Calu3 (cell line): ENCODE measurements at places on chromosomes 5 and 9.

GRCh38 chr5:1867815-1868143 lies 14.9 kb downstream of the IRX4 start:
- DNase-seq: no peak

- no peak for DNase-seq
Measured at GRCh38 chr9:116504081-116504480, 183.0 kb upstream of the TRIM32 start.

DNA sequence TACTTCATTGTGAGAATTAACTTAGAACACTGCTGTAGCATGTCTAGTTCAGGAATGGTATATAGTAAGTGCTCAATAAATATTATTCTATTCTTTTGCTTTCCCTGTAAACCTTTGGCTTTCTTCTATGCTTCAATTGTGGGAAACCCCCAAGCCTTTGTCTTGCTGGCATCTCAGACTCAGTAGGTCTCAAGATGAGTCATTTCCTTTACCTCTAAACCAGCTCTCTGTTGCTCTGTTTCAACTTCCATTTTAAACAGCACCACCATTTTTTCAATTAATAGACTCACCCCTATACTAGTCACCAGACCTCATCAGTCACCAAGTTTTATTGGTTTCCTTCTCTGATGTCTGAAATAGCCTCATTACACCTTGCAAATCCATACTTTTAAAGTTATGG lies 43.5 kb downstream of the DMAC1 start:
- no peak for DNase-seq

DNA sequence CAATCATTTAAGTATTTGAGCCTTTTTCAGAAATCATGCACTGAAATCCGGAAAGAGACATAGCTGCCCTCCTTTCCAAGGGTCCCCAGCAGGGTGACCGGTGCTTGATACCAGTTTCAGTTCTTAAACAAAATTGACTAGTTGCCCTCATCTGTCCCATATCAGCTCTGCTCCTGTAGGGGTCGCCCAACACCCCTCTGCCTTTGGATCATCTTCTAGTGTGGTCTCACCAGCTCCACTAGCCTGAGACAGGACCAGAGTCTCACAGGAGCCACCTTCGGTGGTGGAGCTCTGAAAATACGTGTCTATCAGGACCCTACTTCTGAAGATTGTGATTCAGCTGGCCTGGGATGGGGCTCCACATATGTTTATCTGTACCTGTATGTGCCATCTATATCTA lies 428.2 kb downstream of the ENC1 start:
- DNase-seq: peak; percentile 48

DNA sequence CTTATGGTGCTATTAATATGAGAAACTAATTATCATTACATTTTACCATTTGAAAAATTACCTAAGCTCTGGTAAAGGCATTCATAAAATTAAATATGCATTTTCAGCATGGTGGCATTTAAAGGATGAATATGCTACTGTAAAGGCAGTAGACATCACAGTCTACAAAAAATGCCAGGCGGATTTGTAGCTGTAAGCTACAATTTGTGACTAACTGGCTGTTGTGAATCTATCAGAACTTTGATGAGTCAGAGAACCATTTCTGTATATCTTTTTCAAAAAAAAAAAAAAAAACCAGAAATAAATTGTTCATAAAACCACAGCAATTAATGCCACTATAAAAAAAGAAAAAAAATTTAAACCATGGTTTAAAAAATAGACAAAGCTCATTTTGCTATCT lies 186.3 kb downstream of the NFIB start:
- no peak for DNase-seq

- DNase-seq: no peak
Measured at GRCh38 chr5:123546657-123547056, 34.7 kb downstream of the CSNK1G3 start.

- no peak for DNase-seq
Measured at GRCh38 chr5:38757451-38758245, 88.2 kb upstream of the OSMR start.

DNA sequence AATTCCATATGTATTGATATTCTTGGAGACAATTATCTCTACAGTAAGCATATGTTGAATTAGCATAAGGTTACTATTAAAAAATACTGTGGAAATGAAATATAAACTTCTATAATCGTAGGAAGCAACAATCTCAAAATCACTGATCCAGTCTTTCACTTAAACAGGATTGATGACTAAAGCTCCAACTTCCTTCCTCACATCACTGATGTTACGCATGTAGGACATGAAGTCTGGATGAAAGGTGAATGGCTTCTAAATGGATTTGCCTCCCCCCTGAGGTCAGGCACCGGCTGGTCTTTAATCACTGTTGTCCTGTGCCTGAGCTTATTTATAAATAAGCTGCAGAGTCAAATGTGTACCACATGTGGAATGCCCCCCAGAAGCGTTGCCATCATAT lies 157.1 kb upstream of the NFIB start:
- no peak for DNase-seq

- no peak for DNase-seq
Measured at GRCh38 chr5:109688630-109688969, 1.1 kb upstream of the MAN2A1 start.

GRCh38 chr5:6840136-6840793 lies 127.0 kb downstream of the TENT4A start:
- no peak for DNase-seq
